CD4-positive, alpha-beta T cell treated with Interferon gamma for 1 hour (primary cell): ENCODE measurements at places on chromosomes 11 and 22.

- no peak for DNase-seq
Measured at GRCh38 chr11:134764367-134764766, 352.3 kb upstream of the B3GAT1 start.

- DNase-seq: no peak
Measured at GRCh38 chr22:42906605-42907348, 49.7 kb upstream of the ARFGAP3 start.

- no peak for DNase-seq
Measured at GRCh38 chr11:128878455-128878854, 11.4 kb upstream of the KCNJ1 start.

- peak; percentile 60 for DNase-seq
Measured at GRCh38 chr11:118343981-118344515, at the start of gene CD3G. Gene CD3G (plus strand): TSS chr11:118344344. CDS start chr11:118344424, 80 bp downstream.

- DNase-seq: no peak
Measured at GRCh38 chr11:87092159-87092558, 54.4 kb downstream of the TMEM135 start.

DNA sequence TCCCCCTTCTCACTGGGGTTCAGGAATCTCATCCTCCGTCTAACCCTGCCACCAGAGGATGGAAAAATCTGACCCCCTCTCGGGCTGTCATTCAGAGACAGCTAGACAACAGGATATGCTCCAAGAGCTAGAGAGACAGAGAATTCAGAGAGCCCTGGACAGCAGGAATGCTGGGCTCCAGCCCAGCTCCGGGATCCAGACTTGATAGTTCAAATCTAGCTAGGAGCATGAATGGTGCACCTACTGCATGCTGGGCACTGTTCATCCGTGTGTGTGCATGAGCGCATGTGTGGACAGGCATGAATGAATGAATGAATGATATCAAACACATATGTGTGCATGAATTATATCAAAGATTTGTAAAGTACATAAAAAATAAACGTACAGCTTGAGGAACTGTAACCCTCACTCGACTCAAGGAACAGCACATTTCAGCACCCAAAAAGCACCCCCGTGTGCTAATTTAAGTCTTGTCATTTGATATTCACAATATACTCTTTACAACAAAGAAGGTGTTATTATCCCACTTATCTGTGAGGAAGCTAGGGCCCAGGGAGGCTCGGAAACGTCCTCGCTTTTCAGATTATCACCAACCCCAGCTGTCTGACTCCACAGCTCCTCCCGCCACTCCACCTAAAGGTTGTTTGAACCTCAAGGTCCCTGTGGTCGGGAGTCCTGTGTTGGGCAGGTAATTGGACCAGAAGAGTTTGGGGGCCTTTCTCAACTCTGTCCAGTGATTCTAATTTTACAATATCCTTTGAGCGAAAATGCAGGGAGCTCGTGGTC is 640 bp upstream of the VSIG10L2 start:
- no peak for DNase-seq

GRCh38 chr11:72039856-72040401 is 40.4 kb downstream of the NUMA1 start:
- DNase-seq: no peak

GRCh38 chr11:122226810-122227379 is 110.9 kb upstream of the BLID start:
- DNase-seq: no peak

DNA sequence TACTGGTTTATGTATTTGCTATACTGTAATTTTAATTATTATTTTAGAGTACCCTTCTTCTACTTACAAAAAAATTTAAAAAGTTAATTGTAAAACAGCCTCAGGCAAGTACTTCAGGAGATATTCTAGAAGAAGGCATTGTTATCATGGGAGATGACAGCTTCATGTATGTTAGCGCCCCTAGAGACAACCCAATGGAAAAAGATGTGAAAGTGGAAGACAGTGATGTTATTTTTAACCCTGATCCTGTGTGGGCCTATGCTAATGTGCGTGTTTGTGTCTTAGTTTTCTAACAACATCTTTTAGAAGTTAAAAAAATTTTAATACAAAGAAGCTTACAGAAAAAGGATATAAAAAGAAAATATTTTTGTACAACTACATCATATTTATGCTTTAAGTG is 205.0 kb downstream of the FAM76B start:
- DNase-seq: no peak

DNA sequence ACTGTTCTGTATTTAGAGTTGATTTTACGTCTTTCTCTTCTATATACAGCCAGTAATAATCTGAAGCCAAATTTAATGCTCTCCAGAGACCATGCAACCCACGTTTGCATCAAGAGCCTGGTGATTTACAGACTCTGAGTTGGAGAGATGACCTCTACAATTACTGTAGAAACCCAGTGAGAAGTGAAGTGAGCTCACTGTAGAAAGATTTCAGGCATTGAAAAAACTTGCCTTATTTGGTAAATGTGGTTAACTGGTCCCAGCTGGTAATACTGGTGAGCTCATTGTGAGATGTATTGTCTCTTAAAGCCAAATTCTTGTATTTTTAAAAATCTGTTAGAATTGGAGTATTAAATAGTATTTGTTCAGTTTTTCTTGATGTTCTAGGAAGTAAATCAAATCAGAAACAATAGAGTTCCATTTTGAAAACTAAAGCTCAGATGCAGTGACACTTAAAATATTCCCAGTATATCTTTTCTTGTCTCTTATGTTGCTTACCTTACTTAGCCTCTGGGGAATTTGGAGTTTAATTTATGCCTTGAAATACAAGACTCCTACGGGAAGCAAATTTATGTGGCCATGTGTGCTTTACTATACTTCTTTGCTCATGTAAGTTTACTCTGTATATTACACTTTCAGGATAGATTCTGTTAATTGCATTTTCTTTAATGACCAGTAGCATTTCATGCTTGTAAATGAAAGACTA is 189.9 kb downstream of the ARHGAP42 start:
- DNase-seq: no peak

DNA sequence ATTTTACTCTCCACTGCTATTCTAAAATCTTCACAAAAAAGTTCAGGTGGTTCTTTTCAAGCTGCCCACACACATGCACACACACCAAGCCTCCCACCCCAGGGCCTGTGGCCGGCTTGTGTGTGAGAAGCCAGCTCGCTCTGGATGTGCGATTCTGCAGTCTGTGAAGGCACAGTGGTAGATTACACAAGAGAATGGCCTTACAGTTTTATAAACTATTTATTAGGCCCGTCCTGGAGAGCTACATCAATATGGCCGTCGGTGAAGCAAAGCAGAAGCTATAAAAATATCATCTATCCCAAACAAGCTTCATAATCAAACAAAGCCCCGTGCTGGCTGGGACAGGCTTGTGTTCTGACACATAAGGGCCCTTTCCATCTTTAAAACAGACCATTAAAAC is 240.5 kb downstream of the OPCML start:
- no peak for DNase-seq

DNA sequence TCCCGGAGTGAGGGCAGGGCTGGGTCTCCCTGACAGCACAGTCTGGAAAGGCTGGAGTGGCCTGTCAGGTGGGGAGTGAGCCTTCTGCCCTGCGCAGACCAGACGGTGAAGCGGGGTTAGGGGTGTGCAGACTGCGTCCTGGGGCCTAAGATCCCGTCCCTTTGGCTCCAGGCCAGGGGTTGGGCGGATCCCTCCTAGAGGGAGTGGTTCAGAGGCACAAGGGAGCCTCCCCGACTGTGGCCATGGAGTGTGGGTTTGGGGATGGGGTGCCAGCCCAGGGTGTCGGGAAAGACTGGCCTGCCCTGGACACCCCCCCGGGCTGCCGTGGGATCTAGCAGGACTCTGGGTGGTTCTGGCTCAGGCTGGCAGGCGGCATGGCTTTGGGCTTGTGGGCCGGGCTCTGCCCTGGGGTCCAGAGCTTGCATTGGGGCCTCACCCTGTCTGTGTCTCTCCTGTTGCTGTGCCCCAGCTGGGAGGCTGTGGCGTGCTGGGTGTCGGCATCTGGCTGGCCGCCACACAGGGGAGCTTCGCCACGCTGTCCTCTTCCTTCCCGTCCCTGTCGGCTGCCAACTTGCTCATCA is 19.5 kb downstream of the TSPAN4 start:
- no peak for DNase-seq

DNA sequence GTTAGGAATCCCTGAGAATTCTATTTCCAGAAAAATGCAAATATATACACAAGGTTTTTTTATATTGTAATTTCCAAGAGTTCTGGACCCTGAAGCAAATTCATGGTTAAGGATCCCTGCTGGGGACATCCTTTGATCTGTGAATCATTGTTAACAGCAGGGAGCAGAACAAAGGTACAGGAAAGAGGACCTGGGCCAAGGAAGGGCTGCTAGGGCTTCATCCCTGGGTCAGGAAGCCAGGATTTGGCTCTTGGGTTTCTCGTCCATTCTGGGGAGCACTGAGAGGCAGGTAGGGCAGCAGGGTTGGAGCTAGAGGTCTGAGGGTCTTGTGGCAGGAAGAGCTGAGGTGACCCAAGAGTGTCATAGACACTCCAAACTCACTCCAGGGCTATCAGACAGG is 10.2 kb upstream of the OAF start:
- DNase-seq: no peak

DNA sequence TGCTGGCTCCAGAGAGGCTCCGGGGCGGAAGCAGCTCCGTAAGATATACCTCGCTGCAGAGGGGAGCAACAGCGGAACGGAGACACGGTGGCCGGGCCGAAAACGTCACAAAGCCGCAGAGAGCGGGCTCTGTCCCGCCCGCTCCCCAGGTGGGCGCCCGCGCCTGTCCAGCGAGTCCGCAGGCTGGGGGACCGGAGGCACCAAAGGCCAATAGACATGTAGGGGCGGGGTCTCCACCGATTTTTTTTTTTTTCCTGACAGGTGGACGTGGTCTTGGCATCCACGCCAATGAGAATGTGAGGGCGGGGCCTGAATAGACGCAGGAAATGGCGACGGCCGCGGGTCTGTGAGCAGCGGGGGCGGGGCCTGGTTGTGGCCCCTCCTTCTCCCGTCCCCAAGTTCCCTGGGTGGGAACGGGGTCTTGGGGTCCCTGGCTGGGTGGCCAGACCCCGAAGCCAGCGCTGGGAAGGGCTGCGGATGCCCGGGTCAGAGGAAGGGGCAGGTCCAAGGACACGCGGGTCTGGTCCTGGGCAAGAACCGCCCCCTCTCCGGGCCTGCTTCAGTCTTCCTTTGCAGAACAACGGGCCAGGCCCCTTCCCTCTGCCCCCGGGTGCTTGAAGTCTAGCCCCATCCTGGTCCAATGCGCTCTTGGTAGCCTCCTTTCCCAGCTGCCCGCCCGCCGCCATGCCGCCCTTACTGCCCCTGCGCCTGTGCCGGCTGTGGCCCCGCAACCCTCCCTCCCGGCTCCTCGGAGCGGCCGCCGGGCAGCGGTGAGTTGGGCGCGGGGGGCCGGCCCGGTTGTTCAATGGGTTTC is at the start of gene DNAJC4:
Gene DNAJC4, plus strand, starts transcription at position 378 of the 814 bp plus-strand sequence. Its CDS starts 307 bp downstream, at position 685.
- DNase-seq: peak; percentile 89

DNA sequence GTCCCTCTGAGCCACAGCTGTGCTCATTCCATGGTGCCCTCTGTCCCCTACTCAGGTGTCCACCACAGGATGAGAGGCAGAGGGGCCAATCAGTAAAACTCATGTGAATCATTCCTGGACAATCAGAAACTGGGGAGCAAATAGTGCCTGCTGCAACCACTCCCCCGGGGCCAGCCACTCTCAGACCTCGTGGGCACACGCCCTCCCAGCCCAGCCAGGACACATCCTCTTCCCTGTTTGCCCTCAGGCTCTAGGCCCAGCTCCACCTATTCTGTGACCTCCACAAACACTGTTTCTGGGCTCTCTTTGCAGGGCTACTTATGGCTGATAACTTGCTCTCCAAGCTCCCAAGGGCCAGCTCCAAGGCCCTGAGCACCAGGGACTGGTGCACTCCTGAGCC is 14.0 kb upstream of the KCTD14 start:
- DNase-seq: no peak

DNA sequence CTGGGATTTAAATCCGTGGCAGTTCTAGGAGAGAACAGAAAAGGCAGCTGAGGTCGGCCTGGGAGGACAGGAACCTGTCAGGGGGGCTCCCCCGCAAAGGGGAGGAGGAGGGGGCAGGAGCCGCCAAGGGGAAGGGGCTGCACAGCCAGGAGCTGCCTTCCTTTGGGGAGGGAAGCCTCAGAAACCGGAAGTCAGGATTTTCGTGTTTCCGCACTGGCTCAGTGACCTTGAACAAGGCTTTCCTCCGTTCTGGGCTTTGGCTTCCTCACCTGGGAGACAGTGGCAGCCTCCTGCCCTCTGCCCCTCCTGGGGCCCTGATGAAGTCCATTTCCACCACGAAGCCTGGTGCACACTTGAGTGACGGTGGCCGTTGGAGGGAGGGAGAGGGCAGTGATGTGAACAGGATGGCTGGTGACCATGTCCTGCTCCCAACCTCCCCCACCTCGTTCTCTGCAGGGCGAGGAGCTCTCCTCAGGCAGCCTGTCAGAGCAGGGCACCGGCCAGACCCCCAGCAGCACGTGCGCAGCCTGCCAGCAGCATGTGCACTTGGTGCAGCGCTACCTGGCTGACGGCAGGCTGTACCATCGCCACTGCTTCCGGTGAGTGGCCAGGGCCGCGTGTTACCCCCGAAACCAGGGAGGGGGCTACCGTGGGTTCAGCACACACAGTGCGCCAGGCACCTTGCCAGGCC is 12.6 kb downstream of the MICALL1 start:
- no peak for DNase-seq

DNA sequence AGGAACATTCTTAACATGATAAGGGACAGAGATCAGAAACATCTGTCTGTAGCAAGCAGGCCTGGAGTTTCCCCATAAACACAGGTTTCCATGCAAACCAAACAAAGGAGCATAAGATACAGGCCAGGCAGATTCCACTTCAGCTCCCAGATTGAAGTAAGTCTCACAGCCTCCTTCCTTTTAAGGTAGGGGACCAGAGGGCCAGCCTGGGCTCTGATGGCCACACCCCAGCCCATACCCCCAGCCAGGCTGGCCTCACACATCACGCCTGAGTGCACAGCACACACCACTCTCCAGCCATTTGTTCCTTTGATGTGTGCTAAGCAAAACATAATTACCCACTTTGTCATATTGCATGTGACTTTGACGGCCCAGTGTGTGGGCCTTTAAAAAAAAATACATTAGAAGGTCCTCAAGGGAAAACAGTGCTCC is 518.7 kb downstream of the NTM start:
- DNase-seq: no peak
